ENCODE measurements at places on chromosomes 1 and 21.
A peak's percentile ranks its signal among the peaks of the same experiment; 100 is the strongest.

DNA sequence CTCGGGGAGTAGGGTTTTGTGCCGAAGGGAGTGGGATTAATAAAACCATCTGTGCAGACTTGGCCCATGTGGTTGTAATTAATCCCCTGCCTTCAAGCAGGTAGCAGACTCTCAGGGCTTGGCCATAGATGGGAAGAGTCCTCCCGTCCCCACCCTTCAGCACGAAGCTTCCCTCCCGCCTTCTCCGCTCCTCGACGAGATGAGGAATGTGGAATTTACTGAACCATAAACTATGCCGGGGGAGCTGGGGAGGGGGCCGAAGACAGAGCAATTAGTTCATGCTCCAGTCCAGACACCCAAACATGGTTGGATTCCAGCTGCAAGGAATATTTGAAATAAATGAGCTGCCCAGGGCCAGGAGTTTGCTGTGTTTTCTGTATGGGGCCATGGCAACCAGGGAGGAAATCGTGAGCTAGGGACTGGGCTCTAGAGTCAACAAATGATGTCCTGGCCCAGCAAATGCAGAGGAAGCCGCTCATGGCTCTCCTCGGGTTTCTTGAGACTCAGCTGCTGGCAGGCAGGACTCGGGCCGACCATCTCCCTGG, 78.8 kb downstream of the SPSB1 start:
- peak; percentile 87 for DNase-seq

DNA sequence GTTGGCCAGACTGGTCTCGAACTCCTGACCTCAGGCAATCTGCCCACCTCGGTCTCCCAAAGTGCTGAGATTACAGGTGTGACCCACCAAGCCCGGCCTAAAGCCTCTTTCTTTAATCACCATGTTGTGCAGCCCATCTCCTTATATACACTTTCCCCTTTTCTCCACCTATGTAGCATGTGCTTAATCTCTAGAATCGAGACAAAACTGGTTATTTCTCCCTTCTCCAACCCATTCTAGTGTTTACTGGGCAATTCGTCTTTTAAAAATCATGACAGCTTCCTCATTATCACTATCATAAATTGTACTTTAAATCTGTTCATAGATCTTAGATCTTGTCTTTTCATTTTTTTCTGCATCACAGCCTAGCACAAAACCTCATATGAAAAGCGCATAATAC, 285.7 kb downstream of the PDE4B start:
- no peak for DNase-seq

- no peak for DNase-seq
Measured at GRCh38 chr1:117675907-117676430, 70.1 kb downstream of the TENT5C start.

DNA sequence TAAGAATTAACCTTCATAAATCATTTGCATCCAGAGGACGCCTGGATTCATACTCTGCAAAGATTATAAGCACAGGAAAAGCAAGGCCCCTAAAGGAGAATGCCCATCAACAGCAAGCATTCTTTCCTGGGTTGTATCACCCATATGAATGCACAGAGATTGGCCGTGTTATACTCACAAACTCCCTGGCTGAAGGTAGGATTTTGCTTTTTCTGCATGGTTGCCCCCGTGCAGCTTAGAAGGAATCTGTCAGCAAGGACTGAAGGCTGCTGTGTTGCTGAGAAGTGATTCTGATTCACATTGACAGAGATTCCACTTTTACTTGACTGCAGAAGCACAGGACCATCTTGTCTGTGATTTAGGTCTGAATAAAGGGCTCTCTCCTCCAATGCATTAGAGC, 283.0 kb downstream of the LRRIQ3 start:
- no peak for DNase-seq

- no peak for DNase-seq
Measured at GRCh38 chr1:53862507-53862906, 24.4 kb upstream of the NDC1 start.

- DNase-seq = no peak
Measured at GRCh38 chr1:200075522-200075921, 48.0 kb downstream of the NR5A2 start.

DNA sequence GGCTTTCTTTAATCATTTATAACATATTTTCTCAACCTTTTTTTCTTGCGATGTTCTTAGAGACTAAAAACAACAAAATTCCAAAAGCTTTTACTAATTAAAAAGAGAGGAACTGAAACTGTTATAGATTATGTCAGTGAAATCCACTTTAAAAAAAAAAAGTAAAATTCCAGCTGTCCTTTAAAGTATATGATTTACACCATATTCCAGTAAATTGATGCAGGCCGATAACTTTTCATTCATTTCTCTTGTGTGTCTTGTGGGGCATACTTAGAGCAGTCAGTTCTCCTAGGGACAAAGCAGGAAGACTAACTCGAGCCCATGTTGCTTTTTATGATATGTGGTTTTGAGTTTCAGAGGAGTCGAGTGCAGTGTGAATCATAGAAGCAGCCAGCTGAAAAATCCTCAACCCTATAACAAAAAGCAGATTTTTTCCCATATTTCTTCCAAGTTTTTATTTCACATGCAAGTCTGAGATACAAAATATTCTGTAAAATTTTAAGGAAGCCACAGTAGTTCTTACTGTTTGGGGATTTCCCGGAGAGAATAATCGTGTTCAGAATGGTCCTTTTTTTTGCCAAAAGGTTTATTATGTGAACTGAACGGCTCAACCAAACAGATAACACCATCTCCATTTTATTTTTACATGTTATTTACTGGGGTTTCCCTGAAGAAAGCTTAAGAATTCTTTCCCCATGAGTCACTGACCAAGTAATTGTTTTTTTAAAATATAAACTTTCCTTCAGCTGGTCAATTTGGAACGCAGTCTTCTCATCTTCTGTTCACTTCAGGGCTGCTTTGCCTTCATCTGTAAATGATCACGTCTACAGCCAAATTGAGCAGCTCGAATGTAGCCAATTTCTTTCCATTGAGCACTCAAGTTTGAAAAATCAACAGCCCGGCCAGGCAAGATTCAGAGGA, 77.0 kb upstream of the C1orf105 start:
- DNase-seq = peak; percentile 91

DNA sequence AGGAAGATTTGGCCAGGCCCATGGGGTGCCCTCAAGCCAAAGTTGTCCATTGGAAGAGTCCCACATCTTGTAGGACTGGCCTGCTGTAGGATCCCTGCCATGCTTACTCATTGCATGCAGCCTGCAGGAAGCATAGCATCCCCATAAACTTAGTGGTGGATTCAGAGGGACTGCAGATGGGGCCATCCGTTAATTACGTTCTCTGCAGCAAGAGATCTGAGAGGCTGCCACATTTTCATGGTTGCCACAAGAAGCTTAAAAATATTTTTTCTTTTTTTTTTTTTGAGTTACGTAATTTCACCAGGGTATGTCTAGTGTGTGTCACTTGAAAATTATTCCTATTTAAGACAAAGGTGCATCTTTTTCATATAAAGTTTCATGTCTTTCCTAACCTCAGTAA, 329.7 kb upstream of the USP24 start:
- peak; percentile 59 for DNase-seq

DNA sequence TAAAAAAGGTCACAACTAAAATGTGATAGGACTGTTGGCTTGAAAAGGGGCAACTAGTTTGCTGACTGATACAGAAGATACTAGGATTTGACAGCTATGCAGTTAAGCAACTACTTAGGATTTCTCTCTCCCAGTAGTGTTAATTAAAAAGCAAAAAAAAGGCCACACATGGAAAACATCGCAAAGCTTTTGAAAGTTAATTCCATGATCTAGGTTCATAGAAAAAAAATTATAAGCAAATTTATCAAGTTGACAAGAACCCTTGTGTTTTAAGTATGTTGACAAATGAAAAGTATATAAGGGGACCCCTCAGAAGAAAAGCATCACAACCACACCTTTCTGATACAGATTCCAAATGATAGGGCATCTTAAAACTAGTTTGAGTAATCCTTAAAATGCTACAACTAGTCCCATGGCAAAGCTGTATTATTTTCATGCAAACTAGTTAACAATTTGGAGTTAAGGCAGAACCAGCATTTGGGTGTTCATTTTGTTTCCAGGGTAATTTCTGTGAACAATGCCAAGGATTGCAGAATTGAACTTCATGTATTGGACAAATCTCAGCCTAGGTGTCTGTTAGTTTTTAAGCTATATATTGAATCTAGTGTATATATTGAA, 4.1 kb downstream of the PNRC2 start:
- no peak for DNase-seq

- DNase-seq = peak; percentile 30
Measured at GRCh38 chr1:5847013-5847659, 145.1 kb downstream of the NPHP4 start.

DNA sequence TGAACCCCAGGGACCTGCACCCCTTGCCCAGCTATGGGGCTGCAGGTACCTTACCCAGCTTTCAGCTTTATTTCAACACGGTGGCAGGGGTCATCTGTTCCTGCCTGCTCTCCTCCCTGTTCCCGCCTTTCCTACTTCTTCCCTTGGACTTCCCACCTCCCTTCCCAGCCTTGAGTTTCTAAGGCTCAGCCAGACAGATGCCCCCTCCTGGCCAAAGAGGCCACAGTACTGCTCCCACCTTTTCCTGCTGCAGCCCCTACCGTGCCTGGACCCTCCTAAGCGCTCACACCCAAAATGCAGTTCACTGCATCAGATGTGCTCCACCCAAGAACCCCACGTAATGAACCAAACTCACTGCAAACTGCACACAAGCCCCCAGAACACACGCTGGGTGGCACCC, 7.7 kb downstream of the NOC2L start:
- DNase-seq = peak; percentile 53

GRCh38 chr1:6935361-6935883, 150.2 kb downstream of the CAMTA1 start:
- no peak for DNase-seq

DNA sequence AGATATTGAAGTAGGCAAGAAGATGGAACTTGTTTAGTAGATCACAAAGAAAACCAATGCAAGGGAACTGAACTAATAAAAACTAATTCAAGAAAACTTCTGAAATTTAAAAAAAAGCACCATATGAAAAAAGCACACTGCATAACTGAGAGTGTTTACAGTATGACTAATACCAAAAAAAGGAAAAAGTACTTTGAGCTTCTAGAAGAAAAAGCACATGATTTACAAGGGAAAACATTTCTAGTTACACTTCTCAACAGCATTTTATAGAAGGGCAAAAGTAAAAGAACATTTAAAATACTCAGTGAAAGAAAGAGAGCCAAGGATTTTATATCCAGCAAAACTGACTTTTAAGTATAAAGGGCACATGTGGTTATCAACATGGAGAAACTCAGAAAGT, 233.6 kb downstream of the RPS6KC1 start:
- peak; percentile 79 for DNase-seq

DNA sequence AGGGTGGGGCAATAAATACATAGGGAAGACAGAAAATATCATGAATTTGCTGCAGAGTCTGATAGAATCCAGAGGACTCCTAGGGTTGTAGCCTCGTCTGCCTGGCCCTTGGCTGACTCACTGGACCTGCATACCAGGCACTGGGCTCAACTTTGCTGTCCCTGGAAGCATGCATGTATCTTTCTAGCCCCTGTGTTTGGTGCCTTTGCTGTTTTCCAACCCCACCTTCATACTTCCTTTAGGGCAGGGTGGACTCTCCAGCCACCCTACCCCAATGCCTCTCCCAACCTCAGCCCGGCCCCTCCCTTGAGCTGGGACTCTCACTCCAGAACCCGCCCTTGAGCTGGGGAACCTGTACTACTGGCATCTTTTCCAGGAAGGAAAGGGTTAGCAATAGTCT, 1.2 kb downstream of the RAB25 start:
- peak; percentile 37 for DNase-seq

DNA sequence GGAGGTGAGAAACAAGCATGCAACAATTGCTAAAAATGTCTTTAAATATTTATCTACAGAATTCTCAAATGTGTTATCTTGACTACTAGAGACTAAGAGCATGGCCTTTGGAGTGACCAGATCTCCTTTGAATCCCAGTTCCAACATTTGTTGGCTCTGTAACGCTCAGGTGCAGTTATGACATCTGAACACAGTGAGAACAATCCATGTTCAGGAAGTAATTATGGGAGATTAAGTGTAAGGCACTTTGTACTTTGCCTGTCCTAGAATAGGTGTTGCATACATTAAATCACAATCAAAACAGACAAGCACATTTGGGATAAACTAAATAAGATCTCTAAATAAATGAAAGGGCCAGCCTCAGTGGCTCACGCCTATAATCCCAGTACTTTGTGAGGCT, 454.5 kb downstream of the SMYD3 start:
- DNase-seq = no peak

GRCh38 chr1:98467122-98467521, 194.4 kb upstream of the SNX7 start:
- DNase-seq = no peak

GRCh38 chr1:42646056-42646455, 12.2 kb upstream of the PPIH start:
- peak; percentile 1 for DNase-seq

- DNase-seq = no peak
Measured at GRCh38 chr1:200857804-200858203, 15.0 kb upstream of the GPR25 start.

- no peak for DNase-seq
Measured at GRCh38 chr1:158159597-158159996, 21.1 kb upstream of the CD1D start.

DNA sequence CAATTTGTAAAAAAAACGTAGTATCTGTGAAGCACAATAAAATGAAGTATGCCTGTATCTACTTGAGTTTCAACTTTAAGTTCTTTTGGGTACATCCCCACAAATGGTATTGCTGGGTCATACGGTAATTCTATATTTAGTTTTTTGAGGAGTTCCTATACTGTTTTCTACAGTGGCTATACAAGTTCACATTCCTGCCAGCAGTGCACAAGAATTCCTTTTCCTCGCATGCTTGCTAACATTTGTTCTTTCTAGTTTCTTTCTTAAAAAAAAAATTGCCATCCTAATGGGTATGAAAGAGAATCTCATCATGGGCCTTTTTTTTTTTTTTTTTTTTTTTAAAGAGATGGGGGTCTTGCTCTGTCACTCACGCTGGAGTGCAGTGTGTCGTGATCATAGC, 41.9 kb downstream of the UCK2 start:
- DNase-seq = peak; percentile 29

- no peak for DNase-seq
Measured at GRCh38 chr1:77558591-77559164, 123.8 kb downstream of the ZZZ3 start.

DNA sequence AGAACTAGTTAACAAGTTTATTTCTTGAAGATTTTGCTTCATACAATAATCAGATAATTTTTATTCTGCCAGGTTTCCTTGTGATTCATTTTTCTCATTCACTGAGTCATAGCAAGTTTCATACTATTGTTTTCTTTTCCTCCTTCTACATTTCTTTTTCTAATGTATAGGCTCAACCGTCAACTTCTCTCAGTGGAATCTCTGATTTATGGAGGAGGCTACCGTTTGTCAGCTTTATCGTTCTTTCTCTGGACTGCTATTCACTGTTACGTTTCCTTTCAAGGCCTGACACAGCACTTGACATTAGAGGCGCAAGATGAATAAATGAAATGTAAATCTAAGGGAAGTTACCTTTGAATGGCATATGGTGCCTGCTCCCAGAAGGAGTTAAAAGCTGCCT, 284.3 kb upstream of the NR5A2 start:
- no peak for DNase-seq

- no peak for DNase-seq
Measured at GRCh38 chr1:32431736-32432400, 33.0 kb upstream of the ZBTB8B start.
